Epithelial cell of proximal tubule (primary cell): ENCODE measurements at places on chromosomes 4 and X.

GRCh38 chr4:98527534-98528269 lies 130.7 kb downstream of the TSPAN5 start:
- DNase-seq = no peak

DNA sequence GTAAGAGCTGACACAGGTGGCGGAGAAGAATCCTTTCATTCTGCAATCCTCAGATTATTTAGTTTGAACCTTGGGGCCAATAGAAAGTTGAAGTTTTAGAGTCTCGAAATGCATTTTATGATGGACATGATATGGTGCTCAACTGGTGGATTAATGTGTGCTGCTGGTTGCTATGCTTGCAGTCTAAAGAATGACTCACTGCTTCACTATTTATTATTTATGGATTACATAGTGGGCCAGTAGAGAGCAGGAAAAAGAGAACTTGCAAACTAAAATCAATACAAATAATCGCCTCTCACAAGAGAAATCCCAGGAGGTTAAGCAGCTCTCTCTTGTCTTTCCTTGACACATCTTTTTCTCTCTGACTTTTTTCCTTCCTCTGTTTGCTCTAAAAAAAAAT lies 2326.8 kb upstream of the AGA start:
- no peak for DNase-seq

GRCh38 chr4:153655928-153656327 lies 28.2 kb upstream of the TLR2 start:
- DNase-seq = no peak

- no peak for DNase-seq
These were observed 126.8 kb downstream of the KLHL8 start for GRCh38 chr4:87093443-87094123.

DNA sequence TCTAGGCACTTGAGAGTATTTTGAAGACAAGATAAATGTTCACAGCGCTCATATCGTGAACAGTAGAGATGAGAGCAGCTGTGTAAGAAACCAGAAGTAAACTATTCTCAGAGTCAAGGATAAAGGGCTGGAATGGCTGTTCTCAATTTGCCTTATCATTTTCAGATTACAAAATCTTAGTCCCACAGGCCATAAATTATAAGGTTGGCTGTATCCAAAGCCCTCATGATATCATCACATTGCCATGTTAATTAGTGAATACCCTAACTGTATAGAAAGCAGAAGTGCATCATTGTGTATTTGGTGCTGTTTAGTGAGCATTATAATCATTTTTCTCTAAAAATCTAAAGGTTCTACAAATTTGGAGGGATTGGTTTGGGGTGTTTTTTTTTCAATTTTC lies 168.9 kb upstream of the EDNRA start:
- no peak for DNase-seq
